Activated T-helper 1 cell treated with anti-CD3 and anti-CD28 coated beads, Interleukin-2, amount 50 U/mL, for 16 hours (primary cell): ENCODE measurements at places on chromosomes 3 and 15.

DNA sequence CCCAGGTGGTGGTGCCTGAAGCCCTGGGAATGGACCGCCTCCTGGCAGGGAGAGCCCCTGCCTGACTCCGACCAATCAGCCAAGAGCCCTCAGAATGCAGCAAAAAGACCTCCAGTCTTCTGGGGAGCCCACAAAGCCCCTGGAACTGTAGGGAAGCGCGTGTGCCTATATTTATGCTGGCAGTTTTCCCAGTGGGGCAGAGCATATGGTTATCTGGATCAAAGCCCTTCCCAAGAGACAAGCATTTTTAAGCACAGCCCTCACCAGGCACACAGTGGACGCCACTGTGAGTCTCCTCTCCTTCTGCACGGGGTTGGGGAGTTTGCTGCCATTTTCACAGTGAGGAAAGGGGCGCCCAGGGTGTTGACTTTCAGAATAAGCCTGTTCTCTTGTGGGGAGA is 80.9 kb upstream of the RPL32 start:
- DNase-seq: no peak

DNA sequence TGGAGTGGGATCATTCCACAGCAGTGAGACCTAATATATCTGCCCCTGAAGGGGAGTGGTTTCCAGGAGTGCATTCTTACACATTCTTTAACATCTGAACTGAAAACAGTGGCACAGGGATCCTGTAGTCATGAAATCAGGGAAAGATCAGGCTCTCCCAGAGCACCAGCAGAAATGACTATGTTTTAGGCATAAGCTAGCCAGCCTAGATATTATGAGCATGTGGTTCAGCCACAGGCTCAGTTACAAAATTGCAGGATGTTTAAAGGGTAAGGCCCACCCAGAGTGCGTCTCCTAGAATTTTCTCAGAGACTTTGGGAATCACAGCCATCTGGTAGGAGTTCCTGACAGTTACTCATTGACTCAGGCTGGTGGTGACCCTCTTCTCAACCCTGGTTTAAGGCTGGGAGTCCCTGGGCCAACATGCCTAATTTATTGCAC is 20.9 kb downstream of the FSTL1 start:
- no peak for DNase-seq

DNA sequence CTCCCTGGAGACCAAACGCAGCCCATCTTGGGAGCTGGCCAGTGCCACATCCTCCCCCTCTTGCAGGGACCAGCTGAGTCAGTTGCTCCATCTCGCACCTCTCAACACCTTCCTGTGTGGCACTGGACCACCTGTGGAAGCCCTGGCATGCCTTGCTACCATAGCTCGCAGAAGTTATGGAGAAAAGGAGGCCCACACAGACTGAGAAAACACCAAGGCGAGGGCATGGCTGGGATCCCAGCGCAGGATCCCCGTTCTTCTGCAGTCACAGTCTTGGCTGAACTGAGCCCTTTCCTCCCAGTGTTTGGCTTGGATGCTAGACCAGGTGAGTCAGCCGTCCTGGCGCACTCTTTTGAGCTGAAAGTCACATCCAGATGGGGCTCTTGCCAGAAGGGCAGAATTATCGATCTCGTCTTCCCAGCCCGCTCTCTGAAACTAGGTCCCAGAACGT is 46.9 kb downstream of the CHRD start:
- no peak for DNase-seq

DNA sequence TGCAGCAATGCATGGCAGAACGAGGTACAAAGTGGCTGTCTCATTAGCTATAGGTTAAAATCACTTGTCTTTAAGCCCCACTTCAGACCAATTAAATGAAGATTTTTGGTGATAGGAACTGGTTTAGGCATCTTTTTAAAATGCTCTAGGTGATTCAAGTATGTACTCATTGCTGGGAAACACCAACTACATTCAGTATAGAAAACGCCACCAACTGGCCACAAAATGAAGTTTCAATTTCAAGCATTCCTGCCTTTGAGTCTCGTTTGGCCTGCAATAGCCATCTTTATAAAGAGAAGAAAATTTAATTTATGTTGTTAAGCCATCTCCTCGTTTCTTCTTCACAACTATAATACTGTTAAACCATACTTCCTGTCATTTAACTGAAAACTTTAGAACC is 587.9 kb downstream of the GBE1 start:
- DNase-seq: no peak
